ENCODE measurements at places on chromosomes 1 and 21.

- DNase-seq: no peak
These were observed 215.7 kb upstream of the FGGY start for GRCh38 chr1:59081181-59081580.

DNA sequence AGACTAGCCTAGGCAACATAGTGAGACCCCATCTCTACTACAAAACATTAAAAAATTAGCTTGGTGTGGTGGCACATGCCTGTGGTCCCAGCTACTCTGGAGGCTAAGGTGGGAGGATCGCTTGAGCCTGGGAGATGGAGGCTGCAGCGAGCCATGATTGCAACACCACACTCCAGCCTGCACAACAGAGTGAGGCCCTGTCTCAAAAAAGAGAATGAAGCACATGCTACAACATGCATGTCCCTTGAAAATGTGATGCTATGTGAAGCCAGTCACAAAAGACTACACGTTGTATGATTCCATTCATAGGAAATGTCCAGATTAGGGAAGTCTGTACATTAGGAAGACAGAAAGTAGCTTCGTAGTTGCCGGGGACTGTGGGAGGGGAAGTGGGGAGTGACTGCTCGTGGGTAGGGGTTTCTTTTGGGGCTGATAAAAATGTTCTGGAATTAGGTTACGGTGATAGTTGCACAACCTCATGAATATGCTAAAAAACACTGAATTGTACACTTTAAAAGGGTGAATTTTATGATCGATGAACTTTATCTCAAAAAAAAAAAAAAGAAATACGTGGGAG, 202.1 kb downstream of the KAZN start:
- DNase-seq: no peak

DNA sequence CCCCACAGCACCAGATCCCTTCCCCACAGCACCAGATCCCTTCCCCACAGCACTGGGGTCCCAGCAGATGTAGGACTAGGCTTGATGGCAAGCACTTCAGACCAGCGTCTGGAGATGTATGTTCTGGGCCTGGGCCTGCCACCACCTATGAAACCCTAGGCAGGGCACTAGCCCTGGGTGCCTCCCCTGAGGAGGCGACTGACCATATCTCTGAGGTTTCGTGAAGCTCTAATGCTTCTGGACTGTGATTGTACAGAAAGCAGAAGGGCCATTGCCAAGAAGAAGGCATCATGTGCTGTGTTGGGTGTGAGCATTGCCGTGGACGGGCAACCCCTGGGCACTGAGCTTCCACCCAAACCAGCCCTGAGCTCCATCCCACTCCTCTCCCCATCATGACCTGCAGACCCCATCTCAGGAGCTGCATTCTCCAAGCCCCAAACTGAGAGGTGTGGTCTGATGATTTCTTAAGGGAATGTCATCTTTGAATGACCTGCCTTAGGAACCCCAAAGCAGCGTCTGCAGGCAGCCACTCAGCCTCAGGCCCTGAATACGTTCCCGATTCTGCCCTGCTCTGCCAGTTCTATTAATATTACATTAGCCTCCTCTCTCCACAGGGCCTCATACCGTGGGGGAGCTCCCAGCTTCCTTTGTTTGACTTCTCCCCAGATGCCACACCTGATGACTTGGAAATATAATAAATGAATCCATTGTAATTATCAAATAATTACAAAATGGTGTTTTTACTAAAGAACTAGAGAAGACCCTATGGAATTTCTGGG, 163.4 kb downstream of the TRIM33 start:
- DNase-seq: no peak

GRCh38 chr1:182833271-182833670, 5.9 kb upstream of the DHX9 start:
- DNase-seq: no peak

- no peak for DNase-seq
These were observed 11.3 kb upstream of the SLC6A17 start for GRCh38 chr1:110138956-110139355.

DNA sequence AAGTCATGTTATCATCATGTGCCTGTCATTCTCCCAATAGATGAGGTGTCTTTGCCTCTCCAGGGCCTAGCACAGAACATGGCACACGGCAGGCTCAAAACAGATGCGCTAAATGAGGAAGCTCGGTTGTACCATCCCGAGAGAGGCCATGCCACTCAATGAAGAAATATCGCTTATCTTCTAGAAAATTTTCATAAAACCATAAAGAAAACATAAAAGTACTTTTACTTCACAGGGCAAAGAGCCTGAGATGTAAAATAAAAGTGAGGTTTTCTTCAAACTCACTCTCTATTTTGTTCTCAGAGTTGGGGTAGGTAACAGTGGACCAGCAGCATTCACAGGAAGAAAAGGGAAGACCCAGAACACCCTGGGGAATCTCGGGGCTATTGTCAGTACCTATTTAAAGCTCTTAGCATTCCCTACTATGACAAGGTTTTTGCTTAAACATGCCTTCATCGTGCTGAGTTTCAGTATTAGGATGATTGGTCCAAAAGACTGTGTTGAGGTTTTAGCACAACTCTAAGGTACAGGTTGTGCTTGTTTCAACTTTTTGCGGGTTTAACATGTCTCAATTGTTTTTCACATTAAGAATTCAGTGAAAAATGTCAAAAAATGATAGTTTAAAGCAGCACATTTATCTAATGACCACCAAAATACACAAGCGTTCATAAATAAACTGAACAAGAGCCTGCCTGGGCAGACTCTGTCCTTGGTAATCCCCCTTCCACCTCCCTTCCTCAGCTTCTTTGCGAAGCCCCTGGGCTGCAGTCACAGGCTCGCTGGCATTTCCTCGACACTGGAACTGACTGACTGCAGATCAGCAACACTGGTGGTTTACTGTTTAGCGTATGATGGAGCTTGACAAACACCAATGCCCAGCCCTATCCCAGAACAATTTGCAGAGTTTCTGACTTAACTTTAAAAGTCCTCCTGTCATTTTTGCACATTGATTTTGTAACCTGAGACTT, 55.6 kb downstream of the COQ8A start:
- DNase-seq: no peak

DNA sequence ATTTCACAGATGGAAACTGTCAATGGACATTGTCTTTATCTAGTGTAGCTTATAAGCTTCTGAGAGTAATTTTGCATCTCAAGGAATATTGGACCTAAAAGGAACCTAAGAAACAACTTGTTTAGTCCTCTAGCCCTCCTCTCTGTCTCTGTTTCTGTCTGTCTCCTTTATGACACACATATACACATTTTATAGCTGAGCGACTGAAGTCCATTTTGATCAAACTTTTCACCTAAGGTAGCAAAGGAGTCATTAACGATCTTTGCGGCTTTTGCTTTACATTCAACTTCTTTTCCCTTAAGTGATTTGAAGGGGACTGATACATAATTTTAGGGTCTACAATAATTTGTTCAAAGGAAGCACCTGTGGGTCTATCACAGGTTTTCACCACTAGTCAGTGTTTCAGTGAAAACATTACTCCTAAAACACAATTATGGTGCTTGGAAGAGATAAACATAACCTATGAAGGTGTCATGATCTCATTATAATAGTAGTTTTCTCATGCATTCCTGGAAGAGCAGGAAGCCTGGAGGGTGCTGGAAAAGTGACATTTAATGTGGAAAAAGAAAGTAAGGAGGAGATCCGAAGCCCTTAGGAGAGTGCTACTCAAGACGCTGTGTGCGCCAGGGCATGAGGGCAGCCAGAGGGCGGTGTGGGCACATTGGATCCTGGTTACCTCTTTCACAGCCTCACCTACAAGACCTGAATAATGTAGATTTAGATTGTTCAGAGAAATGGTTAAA, 248.6 kb downstream of the DNM3 start:
- DNase-seq: peak; percentile 61

DNA sequence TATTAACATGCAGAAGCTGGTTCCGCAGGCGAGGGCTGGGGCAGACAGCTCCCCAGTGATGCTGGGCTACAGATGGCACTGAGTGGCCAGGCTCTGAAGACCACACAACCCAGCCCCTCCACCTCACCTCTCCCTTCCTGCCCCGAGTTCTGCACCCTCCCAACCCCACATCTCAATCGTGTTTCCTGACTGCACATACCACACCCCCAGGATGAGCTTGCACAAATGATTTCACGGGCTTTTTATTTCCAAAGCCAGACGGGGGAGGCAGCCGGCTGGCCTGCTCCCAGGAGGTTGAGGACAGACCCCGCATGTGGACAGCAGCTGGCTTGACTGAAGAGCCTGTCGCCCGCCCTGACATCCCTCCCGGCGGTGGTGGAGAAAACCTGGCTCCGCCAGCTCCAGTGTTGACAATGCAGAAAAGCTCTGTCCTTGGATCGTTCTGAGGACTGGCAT, 21.4 kb upstream of the ALDH4A1 start:
- DNase-seq: no peak

GRCh38 chr1:21270086-21270689, 20.1 kb downstream of the ECE1 start:
- DNase-seq: no peak

GRCh38 chr1:63827411-63828321, 53.8 kb downstream of the ROR1 start:
- DNase-seq: no peak

- DNase-seq: no peak
These were observed 35.2 kb downstream of the BMP8A start for GRCh38 chr1:39526466-39527189.

DNA sequence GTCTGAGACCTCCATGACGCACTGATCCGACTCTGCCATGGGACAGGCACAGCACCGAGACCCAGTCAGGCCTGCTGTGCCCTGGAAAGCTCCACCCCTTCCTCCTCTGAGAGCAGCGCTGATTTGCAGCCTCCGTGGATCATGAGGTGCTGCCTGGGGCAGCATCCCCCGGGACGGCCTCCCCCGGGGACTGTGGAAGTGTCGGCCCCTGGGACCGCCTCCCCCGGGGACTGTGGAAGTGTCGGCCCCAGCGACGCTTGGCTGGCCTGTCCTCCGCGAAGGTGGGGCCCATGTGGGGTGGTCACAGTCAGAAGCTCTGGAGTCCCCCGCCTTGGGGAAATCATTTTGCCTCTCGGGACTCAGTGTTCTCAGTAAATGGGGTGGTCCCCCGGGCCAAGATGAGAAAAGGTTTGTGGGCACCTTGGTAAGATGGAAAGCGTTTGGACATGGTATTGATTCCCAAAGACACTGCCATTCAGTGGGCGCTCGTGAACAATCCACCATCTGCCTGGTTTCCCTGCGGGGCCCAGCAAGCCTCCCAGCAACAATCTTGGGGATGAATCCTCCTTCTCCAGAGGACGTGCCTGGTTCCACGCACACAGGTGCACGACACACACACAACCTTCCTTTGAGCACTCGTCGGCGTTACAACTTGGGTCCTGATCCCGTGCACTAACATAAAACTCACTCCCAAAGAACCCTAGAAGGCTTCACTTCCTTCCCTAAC, 3.0 kb downstream of the TFF2 start:
- no peak for DNase-seq

DNA sequence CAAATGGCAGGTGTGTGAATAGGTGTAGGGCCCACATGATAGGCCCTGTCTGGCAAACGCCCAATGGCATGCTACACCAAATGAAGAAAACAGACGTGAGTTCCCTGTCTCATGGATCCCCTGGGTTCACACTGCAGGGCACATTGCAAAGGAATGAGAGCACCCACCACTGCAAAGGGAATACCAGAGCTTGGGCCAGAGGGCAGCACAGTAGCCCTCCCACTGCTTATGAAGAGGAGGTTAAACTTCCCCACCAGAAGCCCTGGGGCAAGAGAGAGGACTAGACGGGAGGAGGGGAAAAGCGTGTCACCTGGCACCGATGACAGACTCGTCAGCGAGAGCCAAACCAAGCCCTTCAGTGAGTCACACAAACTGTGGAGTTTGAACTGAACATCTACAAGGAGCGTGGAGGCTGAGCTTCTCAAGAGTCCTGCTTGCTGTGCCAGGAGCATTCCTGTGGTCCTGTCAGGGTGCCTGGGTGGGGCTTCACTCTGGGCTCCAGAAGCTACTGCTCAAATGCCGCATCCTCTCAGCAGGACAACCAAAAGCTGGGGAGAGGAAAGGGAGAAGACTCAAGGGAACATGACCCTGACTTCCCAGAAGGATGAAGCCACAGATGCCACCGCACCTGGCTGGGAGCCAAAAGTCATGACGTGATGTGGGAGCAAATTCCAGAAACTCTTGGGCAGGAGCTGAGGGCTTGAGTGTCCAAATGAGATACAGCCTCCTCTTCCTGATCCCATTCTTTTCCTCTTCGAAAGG, 61.1 kb downstream of the TOMM20 start:
- peak; percentile 88 for DNase-seq

GRCh38 chr1:98075626-98076025, 154.8 kb upstream of the DPYD start:
- no peak for DNase-seq

DNA sequence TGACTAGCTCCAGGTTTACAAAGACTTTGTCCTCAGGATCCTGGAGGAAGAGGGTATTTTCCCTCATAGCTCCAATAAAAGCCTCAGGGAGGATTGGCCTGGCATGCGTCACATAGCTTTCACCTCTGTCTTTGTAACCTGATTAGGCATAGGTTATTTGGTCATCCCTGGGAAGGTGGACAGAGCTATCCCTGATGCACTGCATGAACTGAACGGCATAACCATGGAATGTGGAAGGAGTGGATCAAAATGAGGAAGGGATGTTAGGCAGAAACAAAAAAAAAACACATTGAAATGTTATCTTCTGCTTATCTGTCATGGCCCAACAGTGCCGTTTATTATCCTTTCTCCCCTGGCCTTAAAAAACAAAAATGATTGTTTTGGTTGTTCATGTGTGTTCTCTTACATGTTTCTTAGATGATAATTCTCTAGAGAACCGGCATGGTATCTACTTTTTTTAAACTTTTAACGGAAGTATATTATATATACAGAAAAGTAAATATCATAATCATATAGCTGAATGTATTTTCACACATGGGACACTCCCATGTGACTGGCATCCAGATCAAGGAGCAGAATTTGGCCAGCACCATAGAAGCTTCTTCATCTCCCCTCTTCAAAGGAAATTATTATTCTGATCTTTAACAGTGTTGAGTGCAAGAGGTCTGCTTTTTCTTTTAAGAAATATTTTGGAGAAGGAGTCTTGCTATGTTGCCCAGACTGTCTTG, 85.3 kb downstream of the RPS6KC1 start:
- no peak for DNase-seq

GRCh38 chr1:231338270-231339128, at the start of gene SPRTN:
TSS of gene SPRTN (plus strand) at chr1:231338293. CDS start at chr1:231338384, 91 bp downstream.
- no peak for DNase-seq

DNA sequence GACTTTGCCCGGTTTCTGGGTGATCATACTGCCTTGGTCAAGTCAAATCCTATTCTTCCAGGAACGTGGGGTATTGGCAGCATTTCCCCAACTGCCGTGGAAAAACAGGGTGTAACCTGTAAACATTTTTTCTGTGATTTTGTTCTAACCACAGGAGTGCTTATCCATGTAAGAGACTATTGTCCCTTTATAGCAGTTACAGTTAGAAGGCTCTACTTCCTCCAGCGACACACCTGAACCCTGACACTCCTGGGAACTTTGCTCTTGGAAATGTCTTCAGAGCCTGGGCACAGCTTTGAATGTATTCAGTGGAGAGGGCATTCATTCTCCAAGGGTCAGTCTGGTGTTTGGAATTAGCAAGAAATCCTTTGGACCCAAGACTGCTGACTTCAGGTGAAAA, 26.4 kb upstream of the ARHGEF10L start:
- no peak for DNase-seq

DNA sequence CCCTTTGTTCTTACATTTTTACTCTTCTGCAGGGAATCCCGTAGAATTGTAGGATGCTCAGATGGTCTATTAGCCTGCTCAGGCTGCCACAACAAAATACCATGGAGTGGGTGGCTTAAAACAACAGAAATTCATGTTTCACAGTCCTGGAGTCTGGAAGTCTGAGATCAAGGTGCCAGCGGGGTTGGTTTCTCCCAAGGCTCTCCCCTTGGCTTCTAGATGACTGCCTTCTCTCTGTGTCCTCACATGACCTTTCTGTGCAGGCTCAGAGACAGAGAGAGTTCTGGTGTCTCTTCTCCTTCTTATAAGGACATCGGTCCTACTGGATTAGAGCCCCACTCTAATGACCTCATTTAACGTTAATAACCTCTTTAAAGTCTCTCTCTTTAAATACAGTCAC, 41.7 kb downstream of the HUNK start:
- no peak for DNase-seq

Data from right lobe of liver (tissue), 6 donors.